ENCODE measurements at places on chromosomes 7 and 10.
A peak's percentile ranks its signal among the peaks of the same experiment; 100 is the strongest.

GRCh38 chr10:117596706-117597105 is 54.2 kb downstream of the EMX2 start:
- no peaks in the 10 kb centered on the region for H3K4me1 ChIP-seq
- H3K27me3 ChIP-seq = no peaks in the 10 kb centered on the region
- no peak overlapping the region for H3K4me3 ChIP-seq
- DNase-seq = no peak

- no peak overlapping the region for H3K27ac ChIP-seq
- DNase-seq = no peak
- no peaks in the 10 kb centered on the region for H3K36me3 ChIP-seq
- H3K4me1 ChIP-seq = no peaks in the 10 kb centered on the region
- H3K4me3 ChIP-seq = no peak overlapping the region
- H3K27me3 ChIP-seq = no peaks in the 10 kb centered on the region
Observed at GRCh38 chr7:136677471-136678365, 190.7 kb upstream of the CHRM2 start.

DNA sequence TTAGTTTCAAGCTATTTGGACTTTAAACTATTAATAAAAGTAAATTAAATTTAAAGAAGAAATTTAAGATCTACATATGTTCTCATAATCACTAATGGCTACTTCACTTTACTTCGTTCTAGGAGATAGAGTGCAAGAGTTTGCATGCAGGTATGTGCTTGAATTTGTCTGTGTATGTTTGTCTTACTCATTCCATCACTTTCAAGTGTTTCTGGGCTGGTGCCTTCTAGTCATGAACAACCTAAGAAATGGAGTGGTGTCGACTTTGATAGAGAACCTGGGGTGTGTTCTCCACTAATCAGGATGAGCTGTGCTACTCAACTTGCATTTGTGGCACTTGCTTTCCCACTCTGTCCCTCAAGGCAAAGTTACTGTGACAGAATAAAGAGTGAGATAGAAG is 169.9 kb downstream of the KCND2 start:
- H3K27ac ChIP-seq = no peak overlapping the region
- H3K4me3 ChIP-seq = no peak overlapping the region
- no peak for DNase-seq
- H3K4me1 ChIP-seq = no peaks in the 10 kb centered on the region

DNA sequence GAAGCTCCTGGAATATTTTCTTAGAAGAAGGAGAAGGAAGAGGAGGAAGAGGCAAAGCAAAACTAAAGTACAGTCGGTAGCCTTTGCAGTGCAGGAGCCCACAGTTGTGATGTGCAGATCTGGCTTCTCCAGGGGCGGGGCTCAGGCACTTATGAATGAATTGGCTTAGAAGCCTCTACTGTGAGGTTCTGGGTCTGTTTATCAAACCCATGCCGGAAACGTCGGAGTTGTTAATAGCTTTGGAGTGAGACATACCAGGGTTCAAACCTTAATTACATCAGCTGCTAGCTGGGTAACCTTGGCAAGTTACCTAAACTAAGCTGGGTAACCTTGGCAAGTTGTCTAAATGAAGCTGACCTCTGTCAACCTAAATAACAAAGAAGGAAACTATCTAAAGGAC is 89.3 kb upstream of the PITRM1 start:
- H3K4me3 ChIP-seq = no peak overlapping the region
- no peaks in the 10 kb centered on the region for H3K4me1 ChIP-seq
- DNase-seq = no peak

GRCh38 chr7:150945853-150946420 is 32.2 kb downstream of the KCNH2 start:
- peaks cover 5% of the 10 kb centered on the region for H3K4me1 ChIP-seq
- H3K27ac ChIP-seq = no peak overlapping the region
- no peaks in the 10 kb centered on the region for H3K27me3 ChIP-seq
- no peaks in the 10 kb centered on the region for H3K36me3 ChIP-seq
- DNase-seq = peak; percentile 63

GRCh38 chr10:116352125-116352524 is 27.9 kb downstream of the CCDC172 start:
- no peaks in the 10 kb centered on the region for H3K27me3 ChIP-seq
- no peaks in the 10 kb centered on the region for H3K36me3 ChIP-seq
- H3K4me3 ChIP-seq = no peak overlapping the region
- no peak for DNase-seq
- no peak overlapping the region for H3K27ac ChIP-seq

GRCh38 chr7:34949361-34949760 is 87.9 kb downstream of the DPY19L1 start:
- peaks cover 4% of the 10 kb centered on the region for H3K36me3 ChIP-seq
- DNase-seq = no peak
- H3K4me1 ChIP-seq = no peaks in the 10 kb centered on the region
- no peak overlapping the region for H3K27ac ChIP-seq

- no peak overlapping the region for H3K27ac ChIP-seq
- no peaks in the 10 kb centered on the region for H3K27me3 ChIP-seq
- no peak for DNase-seq
- H3K4me1 ChIP-seq = peaks cover 26% of the 10 kb centered on the region
Observed at GRCh38 chr7:150401861-150402631, 22.9 kb downstream of the ZNF775 start.

- no peak overlapping the region for H3K27ac ChIP-seq
- no peak overlapping the region for H3K4me3 ChIP-seq
- no peaks in the 10 kb centered on the region for H3K4me1 ChIP-seq
- no peaks in the 10 kb centered on the region for H3K27me3 ChIP-seq
- DNase-seq = no peak
- H3K36me3 ChIP-seq = no peaks in the 10 kb centered on the region
Observed at GRCh38 chr10:27446091-27446918, 57.8 kb upstream of the RAB18 start.

- DNase-seq = no peak
- no peak overlapping the region for H3K27ac ChIP-seq
- no peaks in the 10 kb centered on the region for H3K36me3 ChIP-seq
- peaks cover 16% of the 10 kb centered on the region for H3K4me1 ChIP-seq
- no peak overlapping the region for H3K4me3 ChIP-seq
Observed at GRCh38 chr7:73932364-73932763, 71.4 kb downstream of the TMEM270 start.

DNA sequence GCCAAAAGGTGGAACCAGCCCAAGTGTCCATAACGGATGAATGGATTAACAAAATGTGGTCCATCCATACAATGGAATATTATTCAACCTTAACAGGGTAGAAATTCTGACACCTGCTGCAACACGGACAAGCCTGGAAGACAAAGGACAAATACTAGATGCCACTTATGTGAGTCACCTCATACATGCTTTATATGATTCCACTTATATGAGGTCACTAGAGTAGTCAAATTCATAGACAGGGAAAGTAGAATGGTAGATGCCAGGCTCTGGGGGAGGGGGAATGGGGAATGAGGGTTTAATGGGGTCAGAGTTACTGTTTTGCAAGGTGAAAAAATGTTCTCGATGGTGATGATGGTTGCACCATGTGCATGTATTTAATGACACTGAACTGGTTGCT is 34.0 kb upstream of the CYTH3 start:
- DNase-seq = no peak
- no peaks in the 10 kb centered on the region for H3K36me3 ChIP-seq
- no peak overlapping the region for H3K4me3 ChIP-seq
- no peaks in the 10 kb centered on the region for H3K4me1 ChIP-seq
- no peak overlapping the region for H3K27ac ChIP-seq
- no peaks in the 10 kb centered on the region for H3K27me3 ChIP-seq

GRCh38 chr10:86837663-86838062 is 81.2 kb downstream of the BMPR1A start:
- no peak for DNase-seq
- H3K4me1 ChIP-seq = peaks cover 64% of the 10 kb centered on the region
- peaks cover 9% of the 10 kb centered on the region for H3K36me3 ChIP-seq
- no peak overlapping the region for H3K4me3 ChIP-seq
- no peak overlapping the region for H3K27ac ChIP-seq

DNA sequence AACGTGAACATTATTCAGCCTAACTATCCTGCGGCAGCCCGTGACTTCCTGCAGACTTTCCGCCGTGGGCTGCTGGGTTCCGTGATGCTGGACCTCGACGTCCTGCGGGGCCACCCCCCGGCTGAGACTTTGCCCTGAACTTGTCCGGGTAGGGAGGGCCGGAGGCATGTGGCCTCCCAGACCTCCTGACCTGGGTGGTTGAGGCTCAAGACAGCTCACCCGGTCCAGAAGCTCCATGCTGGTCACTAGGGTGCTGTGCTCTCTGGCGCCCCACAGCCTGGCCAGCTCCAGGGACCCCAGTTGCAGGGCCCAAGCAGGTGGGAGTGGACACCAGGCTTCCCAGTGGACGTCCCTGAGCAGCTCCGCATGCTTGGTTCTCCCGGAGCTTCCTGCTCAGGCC is 4.4 kb downstream of the SPRN start:
- peaks cover 55% of the 10 kb centered on the region for H3K27me3 ChIP-seq
- no peak for DNase-seq
- H3K36me3 ChIP-seq = peaks cover 32% of the 10 kb centered on the region
- no peak overlapping the region for H3K27ac ChIP-seq

GRCh38 chr10:1425879-1426278 is 311.4 kb downstream of the ADARB2 start:
- H3K36me3 ChIP-seq = no peaks in the 10 kb centered on the region
- H3K4me3 ChIP-seq = no peak overlapping the region
- no peak overlapping the region for H3K27ac ChIP-seq

DNA sequence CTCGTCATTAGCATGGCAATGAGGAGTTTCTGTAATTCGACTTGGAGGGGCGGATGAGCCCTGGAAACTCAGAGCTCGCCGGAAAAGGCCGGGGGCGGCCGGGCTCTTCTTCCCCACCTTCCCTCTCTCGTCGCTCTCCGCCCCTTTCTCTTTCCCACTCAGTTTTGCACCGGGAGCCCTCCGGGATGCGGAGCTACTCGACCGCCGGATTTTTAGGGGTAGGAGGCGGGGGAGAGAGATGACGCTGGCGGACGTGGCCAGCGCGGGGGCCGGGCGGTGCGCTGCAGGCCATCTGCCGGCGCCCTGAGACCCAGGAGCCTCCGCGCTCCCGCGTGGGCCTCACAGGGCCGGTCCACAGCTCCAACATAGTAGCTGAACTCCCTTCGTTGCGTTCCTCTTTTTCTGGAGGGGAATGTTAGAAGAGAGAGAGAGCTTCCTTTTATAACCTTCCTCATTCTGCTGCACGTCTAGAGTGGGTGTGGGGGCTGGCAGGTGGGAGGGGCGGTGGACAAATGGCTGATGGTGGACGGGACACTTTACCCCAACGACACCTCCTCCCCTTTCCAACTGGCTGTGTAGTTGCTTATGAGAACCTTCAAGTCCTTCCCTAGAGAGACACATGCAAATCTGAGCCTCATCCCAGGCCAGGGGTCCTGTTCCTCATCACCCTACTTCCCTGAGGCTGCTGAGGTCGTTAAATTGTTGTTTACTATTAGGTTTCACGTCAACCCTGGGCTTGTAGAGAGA is 1.1 kb upstream of the HOXA1 start:
- peak overlapping the region; percentile 80 for H3K4me3 ChIP-seq
- peak overlapping the region; percentile 81 for H3K27ac ChIP-seq
- H3K27me3 ChIP-seq = no peaks in the 10 kb centered on the region
- no peaks in the 10 kb centered on the region for H3K4me1 ChIP-seq
- DNase-seq = no peak

DNA sequence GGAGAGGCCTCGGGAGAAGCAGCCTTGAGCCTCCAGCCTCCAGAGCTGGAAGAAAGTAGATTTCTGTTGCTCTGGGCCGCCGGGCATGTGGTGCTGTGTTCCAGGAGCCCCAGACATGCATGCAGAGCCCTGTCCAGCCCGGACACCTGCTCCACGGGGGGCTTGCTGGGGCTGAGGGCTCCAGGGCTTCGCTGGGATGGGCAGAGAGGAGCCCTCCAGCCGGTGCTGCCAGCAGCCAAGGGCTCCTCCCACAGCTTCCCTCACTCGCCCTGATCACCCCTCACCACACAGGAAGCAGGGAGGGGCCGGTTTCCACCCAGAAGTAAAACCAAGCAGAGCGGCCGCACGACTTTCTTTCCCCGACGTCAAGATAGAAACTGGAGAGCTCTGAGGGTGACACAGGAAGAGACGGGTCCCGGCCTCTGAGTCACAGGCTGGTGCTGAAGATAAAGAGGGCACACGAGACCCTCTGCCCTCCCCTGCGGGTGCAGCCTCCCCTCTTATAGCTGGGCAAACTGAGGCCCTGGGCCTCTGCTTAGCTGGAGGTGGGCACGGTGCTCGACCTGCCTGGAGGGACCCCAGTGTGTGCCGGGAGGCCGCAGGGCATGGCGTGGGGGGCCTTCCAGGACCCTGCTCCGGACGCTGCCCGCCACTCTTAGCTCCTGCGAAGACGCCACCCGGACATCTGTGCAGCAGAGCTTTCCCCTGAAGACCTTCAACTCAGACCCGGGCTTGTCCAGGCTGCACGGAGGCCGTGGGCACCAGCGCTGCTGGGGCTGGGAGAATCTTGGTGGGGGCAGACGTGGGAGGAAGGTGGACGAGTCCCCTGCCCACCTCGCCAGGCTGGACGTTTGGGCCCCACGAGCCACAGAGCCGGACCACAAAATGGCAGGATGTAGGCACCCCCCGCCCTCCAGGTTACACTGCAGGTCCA is 31.1 kb downstream of the ADAP1 start:
- H3K27ac ChIP-seq = no peak overlapping the region
- no peaks in the 10 kb centered on the region for H3K4me1 ChIP-seq
- peak; percentile 85 for DNase-seq
- H3K4me3 ChIP-seq = no peak overlapping the region
- no peaks in the 10 kb centered on the region for H3K27me3 ChIP-seq

- H3K27me3 ChIP-seq = no peaks in the 10 kb centered on the region
- H3K27ac ChIP-seq = no peak overlapping the region
- no peak overlapping the region for H3K4me3 ChIP-seq
- no peak for DNase-seq
Observed at GRCh38 chr7:84083846-84084245, 110.7 kb downstream of the SEMA3A start.
